C1 segment of cervical spinal cord (tissue), 14 donors: ENCODE measurements at places on chromosomes 7 and 10.
A peak's percentile ranks its signal among the peaks of the same experiment; 100 is the strongest.

- DNase-seq = no peak
These were observed 122.2 kb downstream of the CUBN start for GRCh38 chr10:17007418-17007770.

DNA sequence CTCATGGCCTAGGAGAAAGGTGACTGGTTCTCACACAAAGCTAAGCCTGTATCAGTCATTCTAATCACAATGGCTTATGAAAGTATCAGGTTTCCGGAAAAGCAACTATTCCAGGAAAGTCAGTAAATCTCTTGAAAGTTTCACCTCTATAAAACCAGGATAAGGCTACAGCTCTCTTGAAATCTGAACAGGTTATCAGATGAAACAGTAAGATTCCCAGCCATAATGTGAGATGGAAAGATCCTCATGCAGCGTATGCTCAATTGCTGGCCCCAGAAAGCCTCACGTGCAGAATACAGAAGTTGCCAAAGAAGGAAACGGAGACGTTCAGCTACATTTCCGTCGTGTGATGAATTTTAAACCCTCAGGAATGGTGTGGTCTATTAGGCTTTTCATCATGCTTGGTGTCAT lies 90.0 kb downstream of the PFKFB3 start:
- DNase-seq = no peak

GRCh38 chr7:94530109-94530508 lies 20.5 kb downstream of the CASD1 start:
- DNase-seq = no peak

- peak; percentile 7 for DNase-seq
These were observed 121.5 kb downstream of the SRPK2 start for GRCh38 chr7:105267244-105267643.

GRCh38 chr7:156487811-156488533 lies 152.6 kb upstream of the RNF32 start:
- DNase-seq = no peak

DNA sequence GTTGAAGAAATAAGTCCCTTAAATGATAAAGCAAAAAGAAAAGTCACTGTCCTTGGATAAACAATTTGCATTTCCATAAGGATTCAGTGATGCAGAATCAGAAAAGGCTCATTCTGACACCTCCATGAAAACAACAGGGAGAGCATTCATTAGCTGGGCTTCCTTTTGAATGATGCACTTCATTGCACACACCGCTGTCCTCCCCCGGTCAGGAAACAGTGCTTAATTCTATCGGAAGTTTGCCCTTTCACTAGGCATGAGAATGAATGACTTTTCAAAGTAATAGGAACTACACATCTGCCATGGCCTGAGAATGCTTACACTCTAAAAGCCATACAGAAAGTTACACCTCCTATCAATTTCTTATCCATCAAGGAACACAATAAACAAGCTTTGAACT lies 4.2 kb downstream of the PCDH15 start:
- no peak for DNase-seq

- peak; percentile 29 for DNase-seq
These were observed 88.0 kb downstream of the PDGFA start for GRCh38 chr7:431658-432111.

- DNase-seq = no peak
These were observed 562 bp downstream of the TMEM243 start for GRCh38 chr7:87218796-87219544.

GRCh38 chr7:22447762-22448161 lies 52.2 kb downstream of the STEAP1B start:
- DNase-seq = no peak

DNA sequence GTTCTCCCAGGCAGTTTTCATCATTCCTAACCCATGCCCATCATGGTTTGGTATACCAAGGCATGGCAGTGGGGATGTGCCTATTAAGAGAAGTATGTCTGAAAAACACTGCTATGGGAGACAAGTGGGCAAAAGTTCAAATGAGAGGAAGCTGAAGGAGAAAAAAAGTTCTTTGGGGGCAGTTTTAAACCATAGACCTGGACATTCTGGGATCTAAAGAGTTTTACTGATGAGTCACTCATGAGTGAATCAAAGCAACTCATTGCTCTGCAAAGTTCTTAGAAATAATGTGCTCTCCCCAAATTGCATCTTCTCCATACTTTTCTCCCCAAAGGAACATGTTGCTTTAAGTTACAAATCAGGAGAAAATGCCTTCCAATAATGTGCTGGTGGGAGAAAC lies 256.9 kb upstream of the MTPN start:
- no peak for DNase-seq

GRCh38 chr10:97378933-97379921 lies 21.9 kb downstream of the RRP12 start:
- DNase-seq = no peak

GRCh38 chr7:154469652-154470051 lies 417.5 kb downstream of the DPP6 start:
- DNase-seq = no peak

DNA sequence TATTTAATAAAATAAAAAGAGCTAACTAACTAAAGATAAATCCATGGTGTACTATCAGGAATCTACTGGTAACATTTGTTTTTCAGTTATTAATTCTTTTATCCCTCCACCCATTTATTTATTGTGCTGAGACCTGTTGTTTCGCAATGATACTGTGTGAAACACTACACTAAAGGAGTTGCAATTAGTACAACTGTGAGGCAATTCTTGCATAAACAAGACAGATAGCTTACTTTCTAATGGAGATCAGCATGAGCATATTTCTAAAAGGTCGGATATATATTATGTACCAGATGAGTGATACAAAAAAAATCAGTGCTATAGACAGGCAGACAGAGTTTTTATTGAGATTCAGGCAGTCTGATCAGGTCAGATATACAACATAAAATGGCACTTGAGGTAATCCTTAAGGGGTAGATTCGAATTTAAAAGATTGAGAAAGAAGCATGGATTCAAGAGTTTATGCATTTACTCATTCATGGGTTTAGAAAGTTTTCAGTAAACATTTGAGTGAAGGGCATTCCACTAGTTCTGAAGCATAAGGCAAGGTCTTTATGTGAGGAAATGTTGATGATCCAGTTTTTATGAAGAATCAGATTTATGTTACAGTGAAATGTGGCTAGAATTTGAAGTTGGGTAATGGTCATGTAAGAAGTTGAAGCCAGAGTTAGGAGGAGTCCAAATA lies 147.6 kb downstream of the POLR1F start:
- no peak for DNase-seq

GRCh38 chr10:79255007-79255507 lies 92.2 kb upstream of the PPIF start:
- no peak for DNase-seq

DNA sequence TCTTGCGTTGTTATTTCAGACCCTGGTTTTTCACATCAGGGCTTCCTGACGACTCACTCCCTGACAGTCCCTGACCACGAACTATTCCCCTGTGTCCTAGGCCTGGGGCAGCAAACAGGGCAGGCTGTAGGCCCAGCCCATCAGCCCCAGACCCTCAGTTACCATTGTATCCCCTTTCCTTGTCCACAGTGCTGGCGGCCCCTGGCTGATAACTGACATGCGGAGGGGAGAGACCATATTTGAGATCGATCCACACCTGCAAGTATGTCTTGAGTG lies 50.5 kb upstream of the TRIM8 start:
- no peak for DNase-seq

GRCh38 chr7:54813398-54813797 lies 54.4 kb upstream of the SEC61G start:
- DNase-seq = no peak

DNA sequence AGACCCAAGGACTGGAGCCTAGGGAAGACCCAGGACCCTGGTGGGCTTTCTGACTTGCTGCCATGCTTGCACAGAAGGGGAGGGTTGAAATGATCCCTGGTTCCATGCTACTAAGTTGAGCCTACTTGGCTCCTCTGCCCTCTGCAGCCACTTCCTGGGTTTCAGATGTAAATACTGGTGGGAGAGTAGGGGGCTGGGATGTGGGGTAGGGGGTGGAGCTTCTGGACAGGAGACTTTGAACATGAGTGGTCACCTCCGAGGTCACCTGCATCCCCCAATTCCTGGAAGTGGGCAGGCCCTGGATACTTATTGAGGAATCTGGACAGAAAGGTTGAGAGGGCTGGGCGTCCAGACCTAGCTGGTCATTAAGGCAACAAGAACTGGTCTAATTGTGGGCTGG lies 2.9 kb upstream of the ZMIZ1 start:
- DNase-seq = no peak

- DNase-seq = no peak
These were observed 50.4 kb upstream of the GRM8 start for GRCh38 chr7:127303102-127303501.

GRCh38 chr7:155071121-155071651 lies 1.1 kb downstream of the HTR5A start:
- no peak for DNase-seq

DNA sequence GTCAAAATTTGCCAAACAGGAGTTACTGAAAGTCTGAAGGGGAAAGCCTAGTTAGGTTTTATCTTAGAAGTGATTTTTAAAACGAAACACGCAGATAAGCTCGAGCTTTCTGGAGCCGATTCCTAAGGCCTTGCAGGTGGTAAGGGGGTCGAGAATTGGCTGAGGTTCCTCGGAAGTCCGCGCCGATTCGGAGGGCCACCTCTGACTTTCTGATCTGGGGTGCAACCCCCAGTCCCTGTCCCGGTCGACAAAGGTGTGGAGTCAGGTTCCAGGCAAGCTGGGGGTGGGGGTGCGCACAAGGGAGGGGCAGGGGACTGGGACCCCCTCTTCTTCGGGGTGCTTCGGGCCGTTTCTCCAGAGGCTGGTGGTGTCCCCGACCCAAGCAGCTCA lies 701 bp upstream of the CUL1 start:
- DNase-seq = no peak

GRCh38 chr10:16020836-16021235 lies 160.5 kb upstream of the MINDY3 start:
- no peak for DNase-seq

- DNase-seq = no peak
These were observed 819.6 kb upstream of the SORCS1 start for GRCh38 chr10:107984149-107984548.

DNA sequence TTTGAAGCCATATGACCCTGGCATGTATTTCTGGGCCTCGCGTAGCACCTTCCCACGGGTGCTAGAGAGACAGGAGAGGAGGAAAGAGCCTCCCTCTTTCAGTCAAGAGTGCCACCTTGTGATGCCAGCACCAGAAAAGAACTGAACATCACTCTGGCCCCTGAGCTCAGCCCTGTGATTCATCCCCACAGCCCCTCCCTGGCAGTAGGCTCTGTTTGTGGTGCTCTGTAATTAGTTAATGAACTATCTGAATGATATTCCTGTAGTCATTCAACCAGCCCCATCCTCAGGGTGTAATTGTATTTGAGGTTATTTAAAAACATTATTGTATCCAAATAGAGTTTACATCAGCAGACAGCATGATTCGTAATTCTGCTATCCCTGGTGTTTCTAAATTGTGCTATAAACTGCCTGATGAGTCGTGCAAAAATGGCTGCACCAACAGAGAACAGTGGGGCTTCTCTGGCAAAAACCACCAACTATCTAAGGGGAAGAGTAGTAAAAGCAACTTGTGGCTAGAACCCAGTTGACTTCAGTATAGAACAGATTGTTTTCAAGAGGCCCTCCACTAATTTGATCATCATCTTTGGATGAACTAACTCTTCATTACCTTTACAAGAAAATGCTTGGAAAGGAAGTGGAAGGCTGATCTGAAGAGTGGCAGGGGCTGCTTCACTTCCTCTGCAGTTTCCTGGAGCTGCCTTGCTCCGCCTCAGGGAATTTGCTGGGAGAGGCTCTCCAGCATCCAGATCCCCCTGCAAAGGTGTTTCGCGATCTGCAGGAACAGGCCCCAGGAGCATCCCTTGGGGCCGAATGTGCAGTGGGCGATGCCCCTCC lies 23.7 kb upstream of the TIAL1 start:
- no peak for DNase-seq

DNA sequence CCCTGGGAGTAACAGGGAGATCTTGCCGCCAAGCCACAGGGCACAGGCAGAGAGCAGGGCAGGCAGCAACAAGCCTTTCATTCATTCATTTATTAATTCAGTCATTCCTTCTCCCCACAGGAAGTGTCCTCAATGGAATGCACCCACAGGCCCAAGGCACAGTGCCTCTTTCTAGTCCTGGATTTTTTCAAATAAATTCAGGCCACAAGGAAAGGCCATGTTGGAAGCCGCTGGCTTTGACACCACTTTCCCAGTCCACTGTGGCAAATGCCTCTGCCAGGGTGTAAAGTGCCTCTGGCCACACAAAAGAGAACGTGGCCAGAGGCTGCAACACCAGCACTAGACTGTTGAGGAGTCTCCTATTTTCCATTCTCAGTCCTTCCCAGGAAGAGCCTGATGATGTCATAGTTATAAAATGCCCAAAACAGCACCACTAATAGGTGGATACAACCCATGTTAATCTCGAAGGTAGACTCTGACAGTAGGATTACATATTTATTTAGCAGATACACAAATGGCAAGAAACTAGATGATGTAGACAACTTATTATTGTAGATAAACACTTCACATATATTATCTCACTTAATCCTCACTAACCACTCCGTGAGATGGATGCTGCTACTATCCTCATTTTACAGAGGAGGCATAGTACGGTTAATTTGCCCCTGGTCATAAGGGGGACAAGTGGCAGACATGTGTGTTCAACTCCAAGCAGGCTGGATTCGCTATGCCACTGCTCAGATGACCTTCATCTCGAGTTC lies 5.5 kb downstream of the JAZF1 start:
- DNase-seq = no peak

- DNase-seq = no peak
These were observed 47.2 kb upstream of the TNRC18 start for GRCh38 chr7:5470816-5471215.

DNA sequence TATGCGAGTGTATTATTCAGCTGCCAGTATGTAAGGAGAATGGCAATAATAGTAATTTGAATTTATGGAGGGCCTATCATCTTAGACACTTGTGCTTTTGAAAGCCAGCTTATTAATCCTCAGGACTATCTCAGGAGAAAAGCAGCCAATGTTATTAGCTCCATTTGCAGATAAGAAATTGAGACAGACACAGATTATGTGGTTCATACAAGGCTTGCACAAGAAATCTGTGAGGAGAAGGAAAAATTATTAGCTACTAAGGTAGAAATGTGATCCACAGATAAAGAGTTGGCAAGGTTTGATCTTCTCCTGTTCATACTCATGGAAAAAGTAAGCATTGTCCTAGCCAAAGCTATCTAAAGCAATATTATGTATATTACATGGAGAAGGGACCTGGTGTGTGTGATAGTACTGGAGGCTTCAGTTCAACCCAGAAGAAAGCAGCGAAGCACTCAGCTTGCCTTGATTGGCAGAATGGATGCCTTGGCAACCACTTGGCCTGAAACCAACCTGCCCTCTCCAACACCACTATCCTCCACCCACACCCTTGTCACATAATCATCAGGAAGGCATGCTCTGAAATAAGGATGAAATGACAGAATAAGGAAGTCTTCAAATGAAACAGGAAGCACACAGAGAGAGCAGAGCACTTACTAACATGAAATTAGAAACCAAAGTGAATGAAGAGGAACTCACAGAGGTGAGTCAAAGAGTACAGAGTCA lies 18.0 kb downstream of the MACC1 start:
- no peak for DNase-seq

DNA sequence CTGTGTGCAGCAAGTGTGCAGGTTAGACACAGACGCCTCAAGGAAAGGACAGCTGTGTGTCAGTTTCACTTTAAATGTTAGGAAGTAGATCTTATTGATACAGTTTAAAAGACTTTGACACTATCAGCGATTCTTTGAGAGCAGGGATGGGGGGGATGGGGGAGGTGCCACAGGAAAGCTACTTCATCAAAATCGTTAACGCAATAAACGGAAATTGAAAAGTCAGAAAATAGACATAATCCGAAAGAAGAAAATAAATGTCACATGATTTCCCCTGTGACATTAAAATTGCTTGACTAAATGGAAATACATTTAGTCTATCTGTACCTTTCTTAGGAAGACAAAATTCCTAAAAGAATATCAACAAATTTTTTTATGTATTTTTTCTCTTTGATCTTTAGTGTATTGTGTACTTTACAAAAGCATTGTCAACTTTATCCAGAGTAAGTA lies 476 bp upstream of the ZNF33B start:
- DNase-seq = no peak
